ENCODE measurements at places on chromosomes 3 and 15.

DNA sequence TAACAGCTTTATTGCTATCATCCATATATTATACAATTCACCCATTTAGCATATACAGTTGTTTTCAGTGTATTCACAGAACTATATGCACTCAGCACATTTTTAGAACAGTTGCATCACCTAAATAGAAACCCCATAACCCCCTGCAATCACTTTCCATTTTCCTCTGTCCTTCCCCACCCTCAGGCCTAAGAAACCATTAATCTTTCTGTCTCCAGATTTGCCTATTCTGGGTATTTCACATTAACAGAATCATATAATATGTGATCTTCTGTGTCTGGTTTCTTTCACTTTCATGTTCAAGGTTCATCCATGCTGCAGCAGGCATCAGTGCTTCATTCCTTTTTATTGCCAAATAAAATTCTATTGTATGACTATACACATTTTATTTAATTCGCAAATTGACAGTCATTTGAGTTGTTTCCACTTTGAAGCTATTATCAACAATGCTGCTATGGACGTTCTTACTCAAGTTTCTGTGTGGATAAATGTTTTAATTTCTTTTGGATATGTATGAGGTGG, 39.8 kb downstream of the ADAMTS17 start:
- DNase-seq = no peak

- DNase-seq = no peak
Measured at GRCh38 chr3:49803465-49804140, 542 bp downstream of the INKA1 start.

- DNase-seq = no peak
Measured at GRCh38 chr3:102466001-102466400, 31.2 kb downstream of the ZPLD1 start.

- no peak for DNase-seq
Measured at GRCh38 chr15:90259524-90259923, 5.9 kb upstream of the NGRN start.

- no peak for DNase-seq
Measured at GRCh38 chr3:146033950-146034349, 127.0 kb downstream of the PLOD2 start.

DNA sequence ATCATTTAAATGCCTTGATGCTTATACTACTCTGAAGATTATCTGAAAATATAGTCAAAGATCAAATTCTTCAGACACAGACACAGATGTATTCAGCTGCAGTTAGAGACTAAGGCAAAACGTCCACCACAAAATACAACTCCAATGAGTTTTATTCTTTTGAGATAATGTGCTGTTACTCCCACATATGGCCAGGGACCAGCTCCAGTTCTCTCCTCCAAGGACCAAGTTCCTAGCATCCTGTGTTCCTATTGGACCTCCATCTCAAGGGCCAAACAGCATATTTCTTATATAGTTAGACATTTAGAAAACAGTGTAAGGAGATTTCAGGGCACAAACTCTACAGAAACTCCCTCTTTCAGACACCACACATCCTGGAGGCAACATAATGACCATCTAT, 27.1 kb downstream of the IP6K1 start:
- no peak for DNase-seq

GRCh38 chr3:71218508-71218907, 365.0 kb downstream of the FOXP1 start:
- no peak for DNase-seq

DNA sequence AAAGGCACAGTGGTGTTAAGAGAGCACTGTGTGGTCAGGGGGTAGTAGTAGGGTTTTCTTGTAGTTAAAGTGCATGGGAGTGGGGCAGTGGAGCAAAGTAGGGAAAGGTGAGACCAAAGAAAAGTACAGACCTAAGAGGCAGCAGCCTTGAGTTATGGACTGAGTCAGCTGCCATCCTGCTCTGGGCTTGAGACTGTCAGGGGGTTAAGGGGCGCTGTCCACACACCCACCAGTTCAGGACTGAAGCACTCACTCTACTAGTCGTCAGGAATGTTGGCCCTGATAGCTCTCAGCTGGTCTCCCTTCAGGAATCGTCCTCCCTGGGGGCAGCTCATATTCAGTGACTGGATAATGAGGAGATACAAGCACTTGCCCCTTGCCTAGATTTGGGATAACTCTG, 7.9 kb downstream of the CCR4 start:
- DNase-seq = no peak

GRCh38 chr3:182740710-182741109, 52.6 kb upstream of the ATP11B start:
- no peak for DNase-seq

DNA sequence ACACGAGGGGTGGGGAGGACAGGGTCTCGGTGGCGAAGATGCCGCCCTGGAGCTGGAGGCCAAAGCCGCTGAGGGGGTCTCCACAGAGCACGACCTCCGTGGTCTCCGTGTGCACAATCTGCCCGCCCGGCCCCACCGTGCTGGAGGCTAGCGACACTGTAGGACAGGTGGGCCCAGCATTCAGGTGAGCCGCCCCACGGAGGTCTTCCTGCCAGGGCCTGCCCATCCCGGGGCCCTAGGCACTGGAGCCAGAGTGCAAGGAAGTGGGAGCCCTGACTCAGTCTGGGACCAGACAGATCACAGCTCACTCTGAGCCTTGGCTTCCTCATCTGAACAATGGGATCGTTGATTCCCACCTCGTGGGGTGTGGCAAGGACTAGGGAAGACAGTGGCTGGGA, 25.8 kb downstream of the GRIP2 start:
- DNase-seq = no peak

GRCh38 chr15:67732671-67733374, 92.5 kb upstream of the SKOR1 start:
- no peak for DNase-seq

DNA sequence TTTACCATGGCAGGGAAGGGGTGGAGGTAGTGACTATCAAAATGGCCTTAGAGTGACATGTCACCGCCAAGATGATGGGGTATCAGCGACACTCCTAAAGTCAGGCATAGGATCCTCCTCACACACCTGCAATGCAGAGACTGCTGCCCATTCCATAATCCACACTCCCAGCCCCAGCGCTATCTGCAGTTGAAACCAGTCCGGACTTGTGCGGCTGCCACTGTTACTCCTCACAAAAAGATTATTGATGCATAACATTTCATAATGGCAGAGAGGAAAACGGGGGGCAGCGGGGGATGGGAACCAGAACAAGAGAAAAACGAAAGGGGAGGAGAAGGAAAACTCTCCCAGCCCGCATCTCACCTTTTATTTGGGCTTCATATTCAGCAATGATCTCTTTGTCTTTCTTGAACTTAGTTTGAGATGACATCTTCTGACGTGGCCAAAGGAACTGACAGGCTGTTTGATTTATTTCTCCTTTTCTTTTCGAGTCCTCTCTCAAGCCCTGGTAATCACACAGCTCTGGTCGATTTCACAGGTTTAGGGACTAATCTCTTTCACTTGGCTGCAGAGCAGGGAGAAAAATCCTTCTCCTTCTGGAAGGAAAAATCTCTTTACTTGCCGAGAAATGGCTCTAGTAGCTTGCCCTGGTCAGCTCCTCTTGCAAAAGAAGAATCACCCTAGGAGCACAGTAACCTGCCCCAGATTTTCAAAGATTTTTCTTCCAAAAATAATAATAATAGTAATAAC, 749 bp downstream of the SRGAP3 start:
- no peak for DNase-seq

DNA sequence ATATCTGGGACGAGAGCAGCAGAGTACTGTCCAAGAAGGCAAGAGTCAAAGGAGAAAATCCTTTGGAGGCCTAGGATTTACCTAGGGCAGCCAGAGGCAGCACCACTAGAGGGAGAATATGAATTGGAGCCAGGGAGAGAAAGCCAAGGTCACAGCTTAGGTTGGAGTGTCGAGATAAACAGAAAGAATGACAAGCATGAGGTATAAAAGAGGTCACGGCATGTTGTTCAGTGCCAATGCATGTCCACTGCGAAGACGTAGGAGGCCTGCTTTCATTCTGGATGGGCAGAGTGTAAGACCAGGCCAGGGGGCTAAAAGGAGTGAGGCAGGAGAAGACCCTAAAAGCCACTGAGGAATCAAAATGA, 47.2 kb downstream of the THBS1 start:
- DNase-seq = no peak

- no peak for DNase-seq
Measured at GRCh38 chr3:58531956-58532355, 5.0 kb downstream of the ACOX2 start.

GRCh38 chr3:106707347-106707746, 669.9 kb upstream of the CCDC54 start:
- no peak for DNase-seq

- no peak for DNase-seq
Measured at GRCh38 chr15:98953000-98953787, 54.4 kb downstream of the PGPEP1L start.

- no peak for DNase-seq
Measured at GRCh38 chr3:156334841-156335545, 214.6 kb downstream of the KCNAB1 start.

DNA sequence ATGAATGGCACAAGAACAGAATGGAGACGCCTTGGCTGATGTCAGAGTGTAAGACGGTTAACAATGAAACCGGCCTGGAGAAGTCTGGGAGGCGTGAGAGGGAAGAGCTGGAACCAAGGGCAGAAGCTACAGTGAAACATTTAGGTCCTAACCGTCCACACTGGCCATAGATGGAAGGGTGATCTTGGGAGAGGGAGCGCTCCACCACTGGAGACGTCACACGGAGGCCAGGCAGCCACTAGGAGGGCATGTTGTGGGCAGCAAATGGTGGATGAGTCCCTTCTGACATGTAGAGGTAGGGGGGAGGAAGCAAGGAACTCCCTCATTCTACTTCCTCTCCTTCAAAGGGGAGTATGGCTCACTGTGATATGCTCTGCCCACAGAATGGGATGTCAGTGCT, 23.8 kb downstream of the FEM1B start:
- no peak for DNase-seq

DNA sequence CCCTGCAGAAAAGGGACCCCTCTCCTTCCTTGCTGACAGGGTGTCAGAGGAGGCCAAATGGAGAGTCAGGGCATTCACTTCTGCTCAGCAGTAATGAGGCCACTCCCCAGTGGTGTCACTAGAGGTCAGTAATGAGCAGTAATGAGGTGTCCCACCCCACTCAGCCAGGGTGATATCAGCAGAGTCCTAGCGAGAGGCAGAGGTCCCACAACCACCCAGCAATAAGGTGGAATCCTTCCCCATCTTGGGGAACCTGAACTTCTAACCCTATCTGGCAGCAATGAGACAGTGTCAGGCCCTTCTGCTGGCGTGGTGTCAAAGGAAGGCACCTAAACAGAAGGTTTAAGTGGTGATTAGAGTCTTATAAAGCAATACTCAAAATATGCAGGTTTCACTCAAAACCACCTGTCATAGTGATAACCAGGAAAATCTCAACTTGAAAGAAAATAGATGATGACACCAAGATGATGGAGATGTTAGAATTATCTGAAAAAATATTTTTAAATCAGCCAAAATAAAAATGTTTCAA, 12.9 kb downstream of the OCA2 start:
- DNase-seq = no peak

- no peak for DNase-seq
Measured at GRCh38 chr3:170128259-170128976, 53.1 kb downstream of the PHC3 start.

DNA sequence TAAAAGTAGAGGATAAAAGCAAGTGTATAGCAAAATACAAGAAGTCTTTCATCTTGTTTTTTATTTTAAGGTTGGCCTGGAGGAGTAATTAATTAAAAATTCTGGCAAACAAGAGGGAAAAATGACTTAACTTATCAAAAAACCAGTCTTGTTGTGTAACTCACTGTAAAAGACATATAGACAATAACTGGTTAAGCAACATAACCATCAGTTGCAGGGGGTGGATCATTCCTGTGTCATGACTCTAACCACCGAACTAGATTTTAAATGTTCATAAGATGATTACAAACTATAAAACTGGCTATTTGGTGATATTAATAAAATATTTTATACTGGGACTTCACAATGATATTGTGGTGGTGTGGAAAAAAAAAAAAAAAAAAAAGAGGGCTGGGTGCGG, 130.6 kb downstream of the STAG1 start:
- DNase-seq = no peak

DNA sequence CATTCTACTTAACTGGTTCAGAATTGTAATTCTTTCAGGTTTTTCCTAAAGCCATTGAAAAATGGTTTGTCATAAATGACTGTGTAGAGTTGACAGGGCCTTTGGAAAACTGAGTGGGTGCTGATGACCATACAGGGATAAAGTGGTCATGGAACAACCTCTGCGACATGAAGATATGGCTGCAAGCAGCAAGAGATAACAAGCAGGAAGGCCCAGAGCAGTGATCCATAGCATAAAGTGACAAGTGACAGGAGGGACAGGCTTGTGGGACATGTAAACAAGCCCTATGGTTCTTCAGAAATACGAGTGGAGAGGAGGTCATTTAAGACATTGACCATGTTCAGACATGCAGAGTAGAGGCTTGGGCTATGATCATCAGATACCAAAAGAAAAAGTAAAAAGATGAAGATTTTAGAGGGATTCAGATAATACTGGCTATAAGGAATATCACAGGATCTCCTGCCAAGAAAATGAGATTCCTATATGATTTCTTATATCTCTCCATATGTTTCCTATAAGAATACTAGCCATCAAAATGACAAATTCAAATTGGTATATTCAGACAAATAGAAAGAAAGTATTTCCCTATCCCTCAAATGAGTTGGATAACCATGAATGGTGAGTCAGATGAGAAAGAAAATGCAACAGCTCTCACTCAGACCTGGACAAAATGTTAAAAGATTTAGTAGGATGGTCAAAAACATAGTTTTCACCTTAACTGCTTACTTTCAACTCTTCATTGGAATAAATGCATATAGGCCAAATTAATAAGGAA, 827.6 kb upstream of the CFAP20DC start:
- DNase-seq = no peak

- no peak for DNase-seq
Measured at GRCh38 chr15:85312486-85312885, 67.9 kb upstream of the AKAP13 start.

DNA sequence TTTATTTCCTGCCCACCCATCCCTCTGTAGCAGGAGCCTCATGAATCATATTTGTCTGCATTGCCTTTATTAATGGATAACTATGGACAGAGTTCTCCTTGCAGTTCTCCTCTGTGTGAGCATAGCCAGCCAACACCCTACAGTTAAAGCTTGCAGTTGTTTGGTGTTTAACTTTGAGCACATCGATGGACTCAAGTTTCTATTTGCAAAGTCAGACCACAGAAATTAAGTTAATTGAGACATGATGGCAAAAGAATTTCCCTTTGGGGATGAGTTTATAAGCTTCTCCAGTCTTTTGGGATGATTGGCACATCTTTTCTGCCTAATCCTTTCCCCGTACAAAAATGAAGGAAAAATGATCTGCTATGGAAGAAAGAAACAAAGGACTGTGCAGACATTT, 398.9 kb upstream of the THBS1 start:
- DNase-seq = no peak

- no peak for DNase-seq
Measured at GRCh38 chr3:188855675-188856074, 316.1 kb upstream of the TPRG1 start.

- DNase-seq = no peak
Measured at GRCh38 chr3:153137626-153138025, 24.4 kb upstream of the RAP2B start.

- no peak for DNase-seq
Measured at GRCh38 chr15:85314633-85315032, 65.8 kb upstream of the AKAP13 start.

- DNase-seq = no peak
Measured at GRCh38 chr3:187677604-187678003, 7.4 kb upstream of the SST start.

Measured in activated CD8-positive, alpha-beta memory T cell treated with anti-CD3 and anti-CD28 coated beads for 1 hour (primary cell).